ENCODE measurements at places on chromosomes 6 and 20.

- DNase-seq: no peak
Measured at GRCh38 chr6:133699741-133700385, 189.1 kb upstream of the TCF21 start.

DNA sequence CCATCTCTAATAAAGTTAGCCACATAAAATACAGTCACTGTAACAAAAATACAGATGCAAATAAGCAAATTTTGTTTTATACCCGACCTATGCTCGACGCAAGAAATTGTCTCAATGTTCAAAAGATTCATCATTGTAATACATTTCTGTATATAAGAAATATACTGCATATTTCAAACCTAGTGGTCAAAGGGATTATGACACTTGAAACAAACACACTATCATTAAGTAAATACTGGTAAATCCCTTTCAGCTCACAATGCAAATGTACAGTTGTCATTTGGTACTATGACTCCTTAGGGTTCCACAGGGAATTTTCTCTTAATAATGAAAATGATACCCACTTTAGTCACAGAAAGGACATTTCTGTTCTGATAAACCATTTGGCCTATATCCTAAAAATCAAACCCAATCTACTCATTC lies 2.2 kb downstream of the HIVEP2 start:
- DNase-seq: no peak

DNA sequence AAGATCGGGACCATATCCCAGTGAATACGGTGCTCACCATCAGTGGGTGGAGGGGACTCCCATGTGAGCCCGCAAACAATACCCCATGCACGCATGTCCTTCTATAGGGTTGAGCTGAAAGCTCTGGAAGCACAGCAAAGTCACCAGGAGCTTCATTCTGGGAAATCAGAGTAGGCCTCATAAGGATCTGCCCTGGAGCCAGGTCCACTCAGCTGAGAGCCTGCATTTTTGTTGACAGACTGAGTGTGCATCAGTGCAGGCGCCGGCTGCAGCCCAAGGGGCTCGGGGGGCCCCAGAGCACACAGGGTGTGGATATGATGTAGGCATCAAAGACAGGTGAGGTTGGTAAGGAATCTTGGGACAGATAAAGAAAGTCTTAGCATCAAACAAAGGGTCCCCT lies 79.8 kb upstream of the CD93 start:
- no peak for DNase-seq

DNA sequence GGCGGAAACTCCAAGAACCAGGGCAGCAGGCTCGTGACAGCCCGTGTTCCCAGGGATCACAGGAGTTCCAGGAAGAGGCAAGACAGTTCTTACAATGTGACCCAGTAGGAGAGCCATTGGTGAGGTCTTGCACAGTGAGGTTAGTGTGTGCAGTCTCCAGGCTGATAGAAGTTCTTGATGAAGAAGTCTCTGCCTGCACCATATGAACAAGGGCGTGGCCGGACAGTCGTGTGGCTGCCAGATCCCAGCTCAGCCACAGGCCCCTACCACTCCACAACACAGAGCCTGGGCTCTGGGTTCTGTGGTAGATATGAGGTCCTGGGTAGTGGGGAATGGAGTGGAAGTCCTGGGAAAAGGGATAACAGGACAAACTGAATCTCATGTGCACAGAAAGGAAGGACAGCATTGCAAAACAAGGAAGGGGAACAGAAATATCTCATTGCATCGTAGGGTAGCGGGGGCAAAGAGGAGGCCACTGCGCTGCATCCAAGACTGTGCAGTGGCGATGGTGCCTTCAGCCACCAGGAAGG lies 65.2 kb downstream of the STX11 start:
- no peak for DNase-seq

DNA sequence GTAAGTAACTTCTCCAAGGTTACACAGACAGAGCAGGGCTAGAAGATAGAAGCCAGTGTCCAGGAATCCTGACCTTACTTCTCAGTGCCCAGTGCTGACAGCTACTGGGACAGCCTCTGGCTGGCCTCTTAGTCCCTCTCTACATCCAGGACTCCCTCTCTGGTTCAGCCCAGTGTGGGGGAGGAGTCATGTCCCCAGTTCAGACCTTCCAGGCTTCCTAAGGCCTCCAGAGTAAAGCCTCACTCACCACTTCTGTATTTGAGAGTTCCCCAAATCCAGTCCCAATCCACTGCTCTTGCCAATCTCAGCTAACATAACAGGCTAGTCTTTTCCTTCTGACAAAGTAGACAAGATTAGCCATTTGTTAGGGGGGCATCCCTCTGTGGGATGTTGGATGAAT lies 36.9 kb upstream of the EPB41L1 start:
- no peak for DNase-seq

DNA sequence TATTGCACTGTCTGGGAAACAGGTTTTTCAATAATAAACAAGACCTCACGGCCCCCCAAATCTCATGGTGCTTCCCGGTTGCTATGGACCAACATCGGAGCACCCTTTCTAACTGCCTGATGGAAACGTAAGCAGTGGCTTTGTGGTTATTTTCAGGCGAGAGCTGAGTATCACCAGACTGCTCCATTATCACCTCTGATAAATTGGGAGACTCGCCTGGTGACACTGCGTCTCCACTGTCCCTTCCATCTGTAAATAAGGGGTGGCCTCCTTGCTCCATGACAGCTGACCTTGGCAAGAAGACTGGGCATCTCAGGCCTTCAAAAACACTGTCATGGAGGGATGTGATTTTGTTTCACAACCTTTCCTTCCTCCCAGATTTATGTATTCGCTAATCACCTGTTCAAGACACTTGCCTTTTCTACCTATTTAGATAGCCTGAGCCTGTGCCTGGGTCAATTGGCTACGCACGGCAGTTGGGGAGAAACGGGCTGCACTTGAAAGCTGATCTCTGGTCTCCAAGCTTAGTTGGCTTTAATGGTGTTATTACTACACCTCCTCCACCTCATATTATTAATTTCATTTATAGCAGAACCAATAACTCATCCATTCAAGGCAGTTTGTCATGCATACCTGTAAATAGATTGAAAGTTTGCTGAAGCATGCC lies 17.7 kb upstream of the CDH4 start:
- no peak for DNase-seq

Data from kidney epithelial cell (primary cell).